IPS DF 6.9 (cell line): ENCODE measurements at places on chromosomes 16 and 17.

GRCh38 chr17:50841949-50842354 lies 6.6 kb downstream of the WFIKKN2 start:
- no peak overlapping the region for H3K4me3 ChIP-seq
- no peaks in the 10 kb centered on the region for H3K4me1 ChIP-seq
- DNase-seq: no peak
- H3K36me3 ChIP-seq: no peaks in the 10 kb centered on the region
- no peak overlapping the region for H3K27ac ChIP-seq

DNA sequence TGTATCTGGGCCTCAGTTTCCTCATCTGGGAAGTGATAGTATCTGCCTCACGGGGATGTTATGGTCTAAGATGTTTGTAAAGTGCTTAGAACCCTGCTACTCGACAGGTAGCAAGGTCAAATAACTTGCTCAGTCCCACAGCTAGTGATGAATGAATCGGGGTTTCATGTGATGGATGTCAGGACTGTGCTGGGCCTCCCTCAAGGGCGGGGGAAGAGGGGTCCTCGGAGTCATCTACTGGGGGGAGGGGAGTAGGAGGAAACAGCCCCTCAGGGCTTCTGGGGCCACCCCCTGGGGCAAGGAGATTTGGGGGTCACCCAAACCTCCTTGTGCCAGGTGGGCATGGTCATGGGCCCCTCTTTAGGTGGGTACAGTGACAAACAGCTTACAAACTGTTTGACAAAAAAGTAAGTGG lies 732 bp downstream of the PNPO start:
- H3K4me1 ChIP-seq: 0 out of 2 replicates have a peak, but pooled peaks cover 2% of the 10 kb centered on the region
- no peaks in the 10 kb centered on the region for H3K36me3 ChIP-seq
- DNase-seq: no peak
- no peaks in the 10 kb centered on the region for H3K27me3 ChIP-seq
- no peak overlapping the region for H3K27ac ChIP-seq
- peak overlapping the region; percentile 34 for H3K4me3 ChIP-seq

DNA sequence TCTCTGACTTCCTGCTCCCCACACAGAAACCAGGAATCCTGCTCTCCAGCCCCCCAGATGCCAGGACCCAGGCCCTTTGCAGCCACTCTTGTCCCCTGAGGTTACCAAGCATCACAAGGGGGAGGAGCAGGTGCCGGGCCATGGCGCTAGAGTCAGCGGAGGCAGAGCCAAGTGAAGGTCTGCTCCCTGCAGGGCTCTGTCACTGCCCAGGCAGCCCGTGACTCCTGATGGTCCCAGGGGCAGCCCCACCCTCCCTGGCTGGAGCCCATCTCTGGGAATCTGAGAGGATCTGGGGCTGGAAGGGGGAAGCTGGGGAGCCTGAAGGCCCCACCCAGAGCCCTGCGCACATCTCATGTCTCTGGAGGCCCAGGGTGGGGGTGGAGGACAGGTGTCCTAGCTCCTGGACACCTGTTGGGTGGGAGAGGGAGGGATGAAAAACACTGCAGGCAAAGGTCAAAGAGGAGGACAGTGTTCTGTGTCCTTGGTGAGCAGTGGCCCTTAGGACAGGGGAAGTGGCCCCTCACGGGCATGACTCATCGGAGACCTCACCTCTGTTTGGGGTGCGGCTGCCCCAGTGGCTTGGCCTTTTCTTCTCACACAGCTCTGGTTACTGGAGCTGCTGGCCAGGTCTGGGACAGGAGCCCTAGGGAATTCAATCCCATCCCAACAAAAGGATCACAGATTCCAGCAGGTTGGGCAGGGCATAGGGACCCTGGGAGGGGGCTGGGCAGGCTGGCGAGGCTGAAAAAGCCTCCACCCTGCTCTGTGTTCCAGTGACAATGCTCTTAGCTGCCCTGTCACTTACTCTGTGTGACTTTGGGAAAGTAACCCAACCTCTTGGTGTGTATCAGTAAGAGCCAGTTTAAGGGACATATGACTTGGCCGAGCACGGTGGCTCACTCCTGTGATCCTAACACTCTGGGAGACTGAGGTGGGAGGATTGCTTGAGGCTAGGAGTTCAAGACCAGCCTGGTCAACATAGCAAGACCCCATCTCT lies at the start of gene PRSS36:
Gene PRSS36 (minus strand): TSS at position 173 of the 997 bp plus-strand sequence. CDS start 31 bp downstream, at position 142.
- H3K4me1 ChIP-seq: peaks cover 5% of the 10 kb centered on the region; the same call in 1 of the 2 replicates
- H3K27me3 ChIP-seq: no peaks in the 10 kb centered on the region
- DNase-seq: no peak
- no peaks in the 10 kb centered on the region for H3K36me3 ChIP-seq
- H3K4me3 ChIP-seq: no peak within 1 kb of the TSS
- no peak within 1 kb of the TSS for H3K27ac ChIP-seq

DNA sequence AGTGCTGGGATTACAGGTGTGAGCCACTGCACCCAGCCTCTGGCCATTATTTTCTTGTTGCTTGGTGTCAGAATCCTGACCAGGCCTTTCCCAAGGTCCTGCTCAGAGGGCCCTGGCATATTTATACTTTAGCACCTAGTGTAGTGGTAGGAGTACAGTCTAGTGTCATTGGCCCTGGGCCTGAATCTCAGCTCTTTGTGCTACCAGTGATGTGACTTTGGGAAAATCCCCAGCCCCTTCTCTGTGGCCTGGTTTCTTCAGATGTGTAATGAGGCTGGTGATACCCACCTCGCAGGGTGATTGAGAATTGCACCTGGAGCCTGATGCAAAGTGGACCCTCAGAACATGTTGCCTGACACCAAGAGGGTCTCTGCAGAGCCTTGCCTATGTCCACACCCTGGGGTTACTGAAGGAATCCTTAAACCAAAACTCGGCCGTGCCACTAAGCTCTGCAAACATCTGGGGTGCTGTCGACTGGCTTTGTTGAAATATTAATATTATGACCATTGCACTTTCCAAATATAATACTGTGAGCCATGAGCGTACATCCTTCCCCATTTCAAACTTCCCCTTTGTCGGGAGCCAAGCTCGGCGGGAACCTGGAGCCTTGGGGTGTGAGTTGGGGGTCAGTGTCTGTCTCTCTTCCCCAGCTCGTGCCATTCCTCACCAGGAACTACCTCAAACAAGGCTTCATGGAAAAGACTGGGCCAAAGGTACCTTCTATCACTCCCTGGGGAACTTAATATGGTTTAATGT lies 18.0 kb upstream of the RNF135 start:
- no peak overlapping the region for H3K27ac ChIP-seq
- no peak overlapping the region for H3K4me3 ChIP-seq
- no peaks in the 10 kb centered on the region for H3K27me3 ChIP-seq
- no peaks in the 10 kb centered on the region for H3K4me1 ChIP-seq
- no peaks in the 10 kb centered on the region for H3K36me3 ChIP-seq

DNA sequence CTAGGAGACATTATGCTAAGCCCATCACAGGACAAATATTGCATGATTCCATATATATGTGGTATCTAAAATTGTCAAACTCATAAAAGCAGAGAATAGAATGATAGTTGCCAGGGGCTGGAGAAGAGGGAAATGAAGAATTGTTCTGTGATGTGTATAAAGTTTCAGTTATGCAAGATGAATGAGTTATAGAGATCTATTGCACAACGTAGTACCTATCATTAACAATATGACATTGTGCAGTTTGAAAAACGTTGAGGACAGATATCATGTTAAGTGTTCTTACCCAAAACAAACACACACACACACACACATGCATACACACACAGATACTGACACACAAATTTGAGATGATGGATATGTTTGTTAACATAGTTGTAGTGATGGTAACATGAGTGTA lies 871.6 kb upstream of the GOT2 start:
- no peaks in the 10 kb centered on the region for H3K27me3 ChIP-seq
- H3K27ac ChIP-seq: no peak overlapping the region
- no peak overlapping the region for H3K4me3 ChIP-seq
- no peak for DNase-seq

GRCh38 chr16:53686710-53687109 lies 16.9 kb downstream of the RPGRIP1L start:
- no peaks in the 10 kb centered on the region for H3K27me3 ChIP-seq
- no peak overlapping the region for H3K27ac ChIP-seq
- H3K4me1 ChIP-seq: no peaks in the 10 kb centered on the region
- DNase-seq: no peak
- no peak overlapping the region for H3K4me3 ChIP-seq

DNA sequence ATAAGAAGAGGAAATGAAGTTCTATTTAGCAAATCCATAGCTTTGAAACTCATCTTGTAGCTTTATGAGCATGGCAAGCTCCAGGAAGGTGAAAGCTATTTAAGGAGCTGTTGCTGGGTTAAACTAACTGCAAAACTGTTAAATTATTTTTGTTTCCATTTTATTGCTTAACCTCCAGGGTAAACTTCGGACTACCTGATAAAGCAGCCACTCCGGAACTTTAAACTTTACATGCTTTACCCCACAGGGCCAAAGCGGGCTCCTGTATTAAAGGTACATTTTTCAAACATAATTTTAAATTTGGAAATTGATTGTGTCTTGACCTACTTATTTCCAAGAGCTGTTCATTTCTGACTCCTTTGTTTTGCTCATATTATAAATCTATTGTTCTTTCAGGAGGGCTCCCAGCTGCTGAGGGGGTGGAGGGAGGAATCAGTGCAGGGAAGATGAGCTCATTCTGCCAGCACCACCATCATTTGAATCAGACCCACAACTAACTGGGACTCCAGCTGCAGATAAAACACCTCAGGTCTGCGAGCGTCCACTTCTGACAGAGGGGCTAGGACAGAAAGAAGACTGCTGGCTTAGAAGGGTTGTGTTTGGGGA lies 157.9 kb downstream of the IRX3 start:
- no peak overlapping the region for H3K4me3 ChIP-seq
- DNase-seq: no peak
- no peaks in the 10 kb centered on the region for H3K4me1 ChIP-seq
- H3K27ac ChIP-seq: no peak overlapping the region
- no peaks in the 10 kb centered on the region for H3K27me3 ChIP-seq

GRCh38 chr17:4501295-4501949 lies 2.7 kb downstream of the SPNS2 start:
- no peak for DNase-seq
- H3K27me3 ChIP-seq: peaks cover 21% of the 10 kb centered on the region
- H3K4me3 ChIP-seq: no peak overlapping the region
- H3K4me1 ChIP-seq: peaks cover 2% of the 10 kb centered on the region

DNA sequence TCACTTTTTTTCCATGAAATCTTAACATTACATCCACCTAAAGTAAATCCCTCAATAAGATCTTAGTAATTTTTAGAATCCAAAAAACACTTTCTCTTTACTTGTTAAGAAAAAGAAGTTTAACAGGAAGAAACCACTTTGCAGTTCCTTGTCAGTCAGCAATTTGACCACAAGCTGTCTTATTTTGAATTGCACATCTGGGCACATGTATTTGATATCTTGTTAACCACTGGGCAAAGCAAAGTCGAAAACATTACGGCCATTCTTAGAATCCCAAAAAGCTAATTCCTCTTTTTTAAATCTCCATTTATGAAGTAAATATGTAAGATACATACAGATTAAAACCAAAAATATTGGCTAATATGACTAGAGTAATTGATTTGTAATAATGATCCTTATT lies 1.1 kb downstream of the ABCA10 start:
- H3K27me3 ChIP-seq: no peaks in the 10 kb centered on the region
- H3K27ac ChIP-seq: no peak overlapping the region
- no peak overlapping the region for H3K4me3 ChIP-seq
- H3K36me3 ChIP-seq: no peaks in the 10 kb centered on the region
- DNase-seq: no peak

DNA sequence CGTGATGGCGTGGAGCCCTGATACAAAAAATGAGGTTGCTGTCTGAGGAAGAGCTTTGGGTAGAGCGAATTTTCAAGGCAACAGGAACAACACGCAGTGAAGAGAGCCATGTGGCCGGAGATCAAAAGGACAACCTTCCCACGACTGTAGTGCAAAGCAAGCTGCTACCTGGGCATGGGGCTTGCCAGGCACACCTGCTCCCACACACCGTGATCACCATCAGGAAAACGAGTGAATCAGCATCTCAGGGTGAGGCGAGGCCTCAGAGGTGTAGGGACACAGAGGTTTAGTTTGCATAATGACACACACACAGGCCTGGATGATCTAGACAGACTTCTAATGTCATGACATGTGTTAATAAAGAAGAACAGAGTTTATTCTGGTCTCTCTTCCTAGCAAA lies 65.7 kb downstream of the PARN start:
- no peak for DNase-seq
- no peak overlapping the region for H3K4me3 ChIP-seq
- no peak overlapping the region for H3K27ac ChIP-seq
- no peaks in the 10 kb centered on the region for H3K36me3 ChIP-seq
- H3K27me3 ChIP-seq: no peaks in the 10 kb centered on the region

- DNase-seq: no peak
- H3K4me1 ChIP-seq: no peaks in the 10 kb centered on the region; the same call in 1 of the 2 replicates
- no peaks in the 10 kb centered on the region for H3K36me3 ChIP-seq
- no peak overlapping the region for H3K27ac ChIP-seq
Measured at GRCh38 chr17:80095038-80095843, 6.1 kb upstream of the GAA start.

DNA sequence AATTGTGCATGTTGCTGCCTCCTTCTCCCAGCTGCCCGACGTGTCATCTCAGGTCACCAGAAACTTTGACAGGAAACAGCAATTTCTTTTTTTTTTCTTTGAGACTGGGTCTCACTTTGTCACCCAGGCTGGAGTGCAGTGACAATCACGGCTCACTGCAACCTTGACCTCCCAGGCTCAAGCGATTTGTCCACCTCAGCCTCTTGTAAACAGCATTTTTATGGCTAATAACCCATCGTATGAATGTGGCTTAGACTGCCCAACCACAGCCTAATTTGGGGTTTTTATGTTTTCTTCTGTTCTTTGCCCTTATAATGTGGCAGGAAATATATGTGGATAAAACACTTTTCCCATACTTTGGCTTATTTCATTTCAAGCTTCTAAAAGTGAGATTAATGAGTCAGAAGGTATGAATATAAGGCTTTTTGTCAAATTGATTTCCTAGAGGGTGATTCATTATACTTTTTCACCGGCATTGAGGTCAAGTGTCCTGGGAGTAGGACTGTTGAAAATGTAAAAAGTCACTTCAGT lies 31.0 kb upstream of the SLC5A10 start:
- no peak for DNase-seq
- H3K4me3 ChIP-seq: no peak overlapping the region
- no peaks in the 10 kb centered on the region for H3K36me3 ChIP-seq
- no peaks in the 10 kb centered on the region for H3K27me3 ChIP-seq
- H3K27ac ChIP-seq: no peak overlapping the region

- H3K4me1 ChIP-seq: peaks cover 12% of the 10 kb centered on the region
- no peak for DNase-seq
- H3K27me3 ChIP-seq: peaks cover 6% of the 10 kb centered on the region; the same call in 1 of the 2 replicates
- no peaks in the 10 kb centered on the region for H3K36me3 ChIP-seq
Measured at GRCh38 chr17:29002811-29003210, 3.0 kb downstream of the SEZ6 start.
